Breast epithelium (tissue), 4 donors: ENCODE measurements at places on chromosomes 1 and 21. TPM values are rescaled to one million over a fixed set of nuclear protein-coding genes. Genes with fewer than 3 reads are reported as not detected.

Gene SLC30A2
- total RNA-seq: 1.3 TPM

DNA sequence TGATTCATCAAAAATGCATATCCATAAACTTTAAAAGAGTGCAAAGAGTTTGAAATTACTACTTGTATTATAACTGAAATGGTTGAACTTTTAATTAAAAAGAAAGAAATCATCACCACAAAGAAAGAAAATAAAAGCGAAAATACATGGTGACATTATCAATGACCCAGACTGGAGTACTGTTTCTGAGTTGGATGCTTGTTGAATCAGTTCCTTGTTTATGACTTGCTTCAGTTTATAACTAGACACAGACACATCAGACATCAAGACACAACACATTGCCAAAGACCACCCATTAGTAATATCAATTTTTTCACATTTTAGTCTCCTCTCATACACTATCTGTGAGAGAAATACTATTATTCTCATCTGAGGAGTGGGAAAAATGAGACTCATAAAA, 293.0 kb downstream of the MRPL39 start:
- DNase-seq: no peak

Gene ZFP69
- 4.6 TPM for total RNA-seq

Gene FCRL1
- not detected for total RNA-seq

DNA sequence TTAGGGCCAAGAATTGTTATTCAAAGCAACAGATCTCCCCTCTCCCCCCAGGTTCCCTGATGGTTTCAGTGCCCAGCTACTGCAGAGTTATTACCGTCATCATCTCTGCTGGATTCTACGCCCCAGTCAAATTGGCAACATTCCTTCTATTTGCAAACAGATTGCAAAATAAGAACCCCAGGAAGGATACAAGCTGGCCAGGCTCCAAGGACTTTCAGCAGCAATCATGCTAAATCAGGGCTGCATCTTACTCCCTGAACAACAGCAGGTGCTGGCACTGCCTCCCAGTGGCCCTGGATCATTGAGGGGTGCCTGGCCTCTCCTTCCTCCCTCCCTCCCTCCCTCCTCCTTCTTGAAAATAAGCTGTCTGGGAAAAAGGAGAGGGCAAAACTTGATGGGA, 521.6 kb upstream of the BEND5 start:
- DNase-seq: peak; percentile 18

Gene CCDC24
- total RNA-seq: 12.3 TPM

Gene PRAMEF25
- not detected for total RNA-seq

Gene WNT4
- total RNA-seq: 3.1 TPM

GRCh38 chr1:6464514-6464836, 1.5 kb downstream of the TNFRSF25 start:
- DNase-seq: peak; percentile 72

DNA sequence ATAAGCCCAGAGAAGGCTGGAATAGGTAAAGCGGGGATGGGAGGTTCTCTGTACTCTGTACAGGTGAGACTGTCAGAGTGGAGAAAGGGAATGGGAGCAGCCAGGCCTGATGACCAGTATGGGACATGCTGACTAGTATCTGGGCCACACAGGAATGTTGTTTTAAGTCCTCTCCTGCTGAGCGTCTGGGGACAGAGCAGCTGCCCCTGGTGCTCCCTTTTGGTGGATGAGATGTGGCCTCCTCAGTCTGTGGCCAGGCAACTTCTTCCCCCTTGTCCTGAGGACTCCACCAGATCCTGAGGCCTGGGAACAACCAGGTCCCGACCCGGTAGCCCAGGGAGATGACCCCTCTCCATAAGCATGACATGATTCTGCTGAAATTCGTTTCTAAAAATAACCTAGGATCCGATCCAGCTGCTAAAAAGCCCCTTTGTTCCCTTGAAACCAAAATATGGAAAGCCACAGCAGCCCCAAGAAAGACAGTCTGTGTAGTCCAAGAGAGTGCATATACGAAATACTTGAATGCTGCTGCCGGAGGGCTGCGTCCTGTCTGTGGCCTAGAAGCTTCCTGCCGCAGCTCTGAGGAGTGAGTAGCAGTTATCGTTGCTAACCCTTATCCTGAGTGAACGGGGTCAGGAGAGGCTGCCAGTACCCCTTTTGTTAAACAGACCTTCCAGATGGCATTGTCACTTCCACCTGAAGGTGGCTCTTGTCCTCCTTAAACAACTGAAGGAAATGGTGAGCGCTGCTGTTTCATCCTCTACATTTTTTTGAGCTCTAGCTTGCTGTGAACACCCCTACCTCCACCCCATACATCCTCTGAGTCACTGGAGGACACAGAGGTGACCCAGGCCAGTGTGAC, 47.1 kb downstream of the ATP2B4 start:
- no peak for DNase-seq

DNA sequence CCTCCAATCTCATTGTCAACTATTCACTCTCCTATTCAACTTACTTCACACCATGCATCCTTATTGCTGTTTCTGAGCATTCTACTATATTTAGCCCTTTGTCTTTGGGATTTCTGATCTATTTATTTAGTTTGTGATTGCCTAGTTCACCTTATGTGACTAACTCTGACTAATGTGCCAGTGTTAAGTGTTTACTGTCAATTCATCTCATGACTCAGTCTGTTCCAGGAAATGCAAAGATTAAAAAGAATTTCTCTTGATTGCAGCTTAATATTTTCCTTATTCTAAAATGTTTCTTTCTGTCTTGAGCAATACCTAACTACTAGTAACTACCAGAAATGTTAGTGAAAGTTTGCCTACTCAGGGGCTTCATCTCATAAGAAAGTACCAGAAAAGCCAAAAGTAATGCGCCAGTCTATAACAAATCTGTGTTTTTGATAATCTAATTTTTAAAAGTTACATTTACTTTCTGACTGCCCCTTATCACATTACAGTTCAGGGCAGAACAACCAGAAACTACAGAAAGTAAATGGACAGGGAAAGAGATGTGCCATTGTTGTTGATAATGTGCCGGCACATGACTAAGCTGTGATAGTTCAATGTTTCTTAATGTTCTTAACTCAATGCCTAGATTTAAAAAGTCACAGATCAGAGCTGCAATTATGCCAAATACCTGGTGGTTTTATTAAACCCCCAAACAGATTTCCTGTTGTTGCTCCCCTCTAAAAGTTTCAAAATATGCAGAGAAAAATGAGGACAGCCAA, 556.5 kb downstream of the PTBP2 start:
- no peak for DNase-seq

GRCh38 chr1:119924948-119925898, 28.9 kb upstream of the ADAM30 start:
- no peak for DNase-seq

Gene NPR1
- total RNA-seq: 134 TPM

GRCh38 chr1:69587391-69587790, 19.7 kb downstream of the LRRC7 start:
- DNase-seq: no peak
